ENCODE measurements at places on chromosomes 4 and X. TPM values are rescaled to one million over a fixed set of nuclear protein-coding genes. Genes with fewer than 3 reads are reported as not detected.

The MAGEA8 gene
- total RNA-seq: not detected

The MTTP gene
- total RNA-seq: 1.7 TPM

The TRIM61 gene
- 0.62 TPM for total RNA-seq

The CABS1 gene
- total RNA-seq: not detected

The TCEAL2 gene
- 111 TPM for total RNA-seq

The FAM47A gene
- not detected for total RNA-seq

The AMMECR1 gene
- total RNA-seq: 4.5 TPM

The NAA11 gene
- not detected for total RNA-seq

The ADRA2C gene
- total RNA-seq: 8.1 TPM

The NDP gene
- total RNA-seq: 30.5 TPM

The ASB12 gene
- not detected for total RNA-seq

The NEXMIF gene
- total RNA-seq: 11.6 TPM

The SSX4 gene
- total RNA-seq: not detected

The MAGEA4 gene
- not detected for total RNA-seq

The ADGRL3 gene
- 106 TPM for total RNA-seq

The SRD5A3 gene
- 16.0 TPM for total RNA-seq

The GBA3 gene
- total RNA-seq: not detected

The RIBC1 gene
- 1.8 TPM for total RNA-seq

The C4orf17 gene
- not detected for total RNA-seq

The RS1 gene
- total RNA-seq: not detected

The SERTM2 gene
- not detected for total RNA-seq

The NRK gene
- not detected for total RNA-seq

The TCP11X1 gene
- not detected for total RNA-seq

The AFF2 gene
- total RNA-seq: 51.7 TPM

The MAGEA12 gene
- not detected for total RNA-seq

All from dorsolateral prefrontal cortex (tissue), 122 donors.